G401 (cell line): ENCODE measurements at places on chromosomes 5 and 9. TPM values are rescaled to one million over a fixed set of nuclear protein-coding genes. Genes with fewer than 3 reads are reported as not detected.

TICAM2 gene
- total RNA-seq = not detected in 2 replicates

IARS1 gene
- total RNA-seq = 188 and 246 TPM in 2 replicates

PCDHA7 gene
- 0.43 TPM in 1 of 2 replicates, not detected in the other for total RNA-seq

ETF1 gene
- total RNA-seq = 168 and 229 TPM in 2 replicates

SLC27A6 gene
- total RNA-seq = not detected in 2 replicates

LRRC19 gene
- total RNA-seq = not detected in 2 replicates

ADAMTS19 gene
- not detected in 2 replicates for total RNA-seq

NRARP gene
- total RNA-seq = 6.3 and 6.7 TPM in 2 replicates

UBAC1 gene
- total RNA-seq = 93.7 and 104 TPM in 2 replicates

GRCh38 chr5:41057940-41058339, 13.2 kb downstream of the MROH2B start:
- DNase-seq = no peak

- DNase-seq = no peak
Measured at GRCh38 chr5:143059355-143059754, 289.2 kb downstream of the ARHGAP26 start.

GRCh38 chr9:131661568-131662288, 78.1 kb downstream of the RAPGEF1 start:
- no peak for DNase-seq

GRCh38 chr5:107476783-107477182, 194.0 kb downstream of the EFNA5 start:
- DNase-seq = no peak

DNA sequence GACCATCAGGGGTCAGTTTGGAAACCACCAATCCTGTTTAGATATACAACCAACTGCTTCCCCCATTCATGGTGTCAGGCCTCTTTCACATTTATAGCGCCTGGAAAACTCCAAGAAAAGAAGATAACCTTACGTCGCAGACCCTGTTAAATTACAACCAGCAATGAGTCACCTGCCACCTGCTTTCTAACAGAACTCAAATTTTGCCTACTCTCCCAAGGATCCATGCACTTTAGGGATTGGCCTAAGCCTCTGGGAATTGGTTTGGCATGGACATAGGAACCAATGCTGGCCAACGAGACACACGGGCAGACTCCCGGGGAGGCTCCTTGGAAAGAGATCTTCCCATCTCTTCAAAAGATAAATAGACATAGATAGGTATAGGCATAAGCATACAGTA, 87.0 kb downstream of the FEM1C start:
- DNase-seq = no peak

DNA sequence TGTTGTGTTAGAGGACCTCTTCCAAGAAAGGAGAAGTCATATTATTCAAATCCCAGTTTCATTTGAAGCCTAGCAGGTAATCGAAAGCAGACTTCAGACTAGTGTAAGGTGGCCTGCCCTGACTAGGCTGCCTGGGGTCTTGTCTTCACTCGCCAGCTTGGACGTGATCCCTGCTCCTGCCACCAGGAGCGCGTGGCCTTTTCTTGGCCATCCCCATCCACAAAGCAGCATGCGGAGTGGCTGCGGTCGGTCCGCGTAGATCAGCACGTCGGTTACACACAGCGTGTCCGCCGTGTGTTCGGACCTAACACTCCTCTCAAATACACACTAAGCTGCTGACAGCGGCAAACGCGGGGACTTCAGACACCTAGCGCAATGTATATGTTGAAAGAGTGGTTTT, 37.3 kb downstream of the CFAP77 start:
- DNase-seq = no peak

DNA sequence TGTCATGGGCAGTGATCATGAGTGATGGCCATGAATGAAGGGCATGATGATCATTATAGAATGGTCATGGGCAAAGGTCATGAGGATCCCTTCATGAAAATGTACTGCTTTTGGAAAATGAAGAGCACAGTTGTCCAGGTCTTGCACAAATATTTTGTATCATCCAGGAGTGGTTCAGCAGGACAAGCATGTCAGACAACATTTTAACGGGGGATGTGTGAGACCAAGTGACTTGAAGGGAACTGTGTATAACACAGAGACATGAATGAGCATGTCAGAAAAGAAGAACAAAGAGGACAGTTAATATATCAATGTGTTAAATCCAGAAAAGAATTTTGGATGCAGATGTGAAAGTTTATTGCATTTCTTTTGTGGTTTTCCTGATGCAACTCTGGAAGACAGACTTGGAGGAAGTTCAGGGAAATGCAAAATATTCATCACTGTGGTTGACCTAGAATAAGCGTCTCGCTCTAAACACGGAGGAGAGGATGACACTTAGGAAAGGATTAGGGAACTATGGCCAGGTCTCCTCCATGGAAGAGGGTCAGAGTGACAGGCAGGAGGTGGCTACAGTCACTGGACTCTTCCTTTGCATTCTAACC, 116.1 kb upstream of the IRX4 start:
- no peak for DNase-seq

DNA sequence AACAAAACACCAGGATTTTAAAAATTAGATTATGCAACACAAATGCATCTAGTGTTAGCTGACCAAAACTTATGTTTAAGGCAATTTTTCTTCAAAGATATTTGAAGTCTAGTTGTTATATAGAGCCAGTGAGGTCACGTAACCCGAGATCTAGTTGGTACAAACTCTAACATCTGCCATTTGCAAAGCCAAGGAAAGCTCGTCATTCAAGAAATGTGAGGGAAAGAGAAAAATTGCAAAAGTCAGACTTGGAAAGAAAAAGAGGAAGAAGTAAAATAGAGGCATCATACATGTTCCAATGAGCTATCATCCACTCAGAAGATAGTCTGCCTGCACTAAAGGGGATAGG, 293.4 kb upstream of the PUM3 start:
- DNase-seq = no peak

DNA sequence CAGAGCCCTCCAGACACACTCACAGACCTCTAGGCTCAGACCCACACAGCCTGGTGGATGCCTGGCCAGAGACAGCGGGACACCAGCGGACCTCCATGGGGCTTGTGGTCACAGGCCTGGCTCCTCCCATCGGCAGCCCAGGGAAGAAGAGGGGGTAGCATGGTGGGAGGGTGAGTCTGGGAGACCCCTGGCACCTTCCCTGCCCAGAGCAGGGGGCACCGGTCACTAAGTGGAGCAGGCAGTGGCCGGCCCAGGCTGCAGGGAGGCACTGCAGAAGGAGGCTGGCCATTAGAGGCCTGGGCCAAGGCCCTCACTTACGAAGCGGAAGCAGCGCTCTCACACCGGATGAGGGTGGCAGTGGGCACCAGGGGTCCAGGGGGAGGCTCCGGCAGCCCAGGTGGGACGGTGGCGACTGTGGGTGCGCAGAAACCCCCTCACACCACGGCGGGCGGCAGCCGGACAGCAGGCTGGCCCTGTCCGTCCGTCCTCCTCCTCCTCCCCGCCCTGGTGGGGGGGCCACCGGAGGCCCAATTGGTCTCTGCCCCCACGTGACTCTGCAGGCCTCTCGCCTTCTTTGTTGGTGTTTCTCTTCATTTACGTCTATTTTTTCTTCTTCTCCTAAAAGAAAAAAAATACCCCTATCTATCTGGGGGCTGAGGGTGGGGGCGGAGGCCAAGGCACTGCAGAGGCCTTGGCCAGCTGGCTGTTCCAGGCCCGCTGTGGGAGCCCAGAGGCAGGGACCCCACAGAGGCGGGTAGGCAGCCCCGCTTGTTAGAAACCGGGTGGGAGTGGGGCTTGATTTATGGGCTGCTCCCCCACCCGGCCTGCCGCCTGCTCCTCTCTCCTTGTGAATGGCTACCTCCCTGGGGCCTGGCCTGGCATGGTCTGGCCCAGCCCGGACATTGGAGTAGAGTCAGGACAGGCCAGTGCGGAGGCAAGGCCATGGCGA, at the start of gene NR5A1:
Gene NR5A1 (minus strand): TSS at position 469 of the 949 bp plus-strand sequence. CDS start 4,004 bp downstream, outside the sequence.
- no peak for DNase-seq

DNA sequence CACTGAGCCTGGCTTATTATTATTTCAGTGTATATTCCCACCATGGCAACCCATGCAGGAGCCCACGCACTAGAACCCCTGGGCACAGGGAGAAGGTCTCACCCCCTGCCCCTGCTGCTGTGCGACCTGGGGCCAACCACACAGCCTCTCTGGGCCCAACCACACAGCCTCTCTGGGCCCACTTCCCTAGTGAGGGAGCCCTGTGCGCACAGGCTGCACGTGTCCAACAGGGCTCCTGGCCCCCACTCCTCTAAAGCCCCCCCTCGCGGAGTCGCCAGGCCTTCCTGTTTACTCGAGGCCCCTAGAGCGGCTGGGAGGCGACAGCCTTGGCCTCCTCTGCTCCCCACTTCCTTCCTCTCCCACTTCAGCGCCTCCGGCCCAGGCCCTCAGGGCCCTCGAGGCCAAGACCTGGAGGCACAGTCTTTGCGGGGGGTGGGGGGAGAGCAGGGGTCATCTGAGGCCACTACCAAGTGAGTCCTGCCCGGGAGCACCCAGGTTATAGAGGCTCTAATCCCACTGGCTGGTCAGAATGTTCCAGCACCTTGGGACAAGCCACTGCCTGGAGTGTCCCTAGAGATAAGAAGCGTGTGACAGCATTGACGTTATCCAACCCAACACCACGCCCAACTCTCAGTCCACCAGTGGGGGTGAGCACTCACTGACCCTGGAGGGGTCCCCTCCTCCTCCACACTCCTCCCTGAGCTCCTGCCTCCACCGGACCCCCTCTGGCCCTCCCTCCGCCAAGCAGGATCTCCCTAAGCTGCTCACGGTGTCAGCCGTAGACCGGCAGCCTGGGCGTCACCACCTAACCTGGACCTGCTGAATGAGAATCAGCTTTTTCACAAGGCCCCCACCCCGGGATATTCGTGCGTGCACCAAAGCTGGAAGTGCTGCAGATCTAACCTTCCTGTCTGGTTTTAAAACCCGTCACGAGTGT, 7.9 kb upstream of the ENG start:
- no peak for DNase-seq

DNA sequence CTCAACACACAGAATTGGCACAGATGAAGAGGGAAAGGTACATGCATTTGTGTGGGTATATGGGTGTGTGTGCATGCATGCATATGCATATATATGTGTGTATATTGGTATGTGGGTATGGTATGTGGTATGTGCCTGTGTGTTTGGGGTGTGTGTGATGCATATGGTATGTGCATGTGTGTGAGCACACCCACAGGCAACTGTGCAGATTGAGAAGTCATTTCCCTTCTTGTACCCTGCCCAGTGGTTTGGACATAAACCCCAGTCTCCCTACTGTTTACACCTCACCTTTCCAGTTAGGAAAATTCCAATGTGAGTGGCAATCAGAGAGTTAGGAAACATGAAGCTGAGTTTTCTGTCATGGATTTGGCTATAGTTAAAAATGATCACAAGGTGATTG, 178.0 kb downstream of the NXNL2 start:
- DNase-seq = no peak

DNA sequence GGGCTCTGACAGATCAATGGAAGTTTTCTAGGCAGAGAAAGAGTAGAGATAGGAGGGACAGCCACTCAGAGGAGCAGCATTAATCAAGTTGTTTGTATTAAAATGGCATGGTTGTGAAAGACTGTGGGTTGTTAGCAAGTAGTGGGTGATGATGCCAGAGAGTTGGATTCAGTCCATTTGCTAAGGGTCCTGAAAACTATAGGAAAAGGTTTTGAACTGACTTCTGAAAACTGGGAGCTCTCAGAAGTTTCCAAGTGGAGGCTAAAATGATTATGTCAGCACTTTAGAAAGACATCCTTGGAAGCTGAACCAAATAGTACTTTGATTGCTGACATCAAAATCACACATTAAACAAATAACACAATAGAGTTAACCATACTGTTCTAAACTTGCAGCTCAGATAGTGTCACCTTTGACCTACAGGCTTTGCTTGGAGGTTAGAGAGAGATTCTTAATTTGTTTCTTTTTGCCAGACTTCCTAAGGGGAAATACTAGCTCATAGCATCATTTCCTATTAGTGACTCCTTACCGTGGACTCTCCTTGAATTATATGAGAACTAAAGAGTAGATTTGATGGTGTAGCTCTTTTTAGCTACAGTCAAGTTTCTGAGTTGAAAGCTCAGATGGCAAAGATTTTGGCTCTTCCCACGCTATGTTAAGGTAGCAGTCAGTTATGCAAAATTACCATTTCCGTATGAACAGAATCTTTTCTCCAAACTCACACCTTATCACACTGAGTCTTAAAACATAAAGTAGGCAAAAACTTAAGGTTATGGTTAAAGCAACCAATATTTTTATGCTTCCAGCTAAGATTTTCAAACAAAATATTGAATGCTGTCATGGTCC, 277.1 kb downstream of the NR3C1 start:
- DNase-seq = no peak
